ENCODE measurements at places on chromosomes 5 and 9.

DNA sequence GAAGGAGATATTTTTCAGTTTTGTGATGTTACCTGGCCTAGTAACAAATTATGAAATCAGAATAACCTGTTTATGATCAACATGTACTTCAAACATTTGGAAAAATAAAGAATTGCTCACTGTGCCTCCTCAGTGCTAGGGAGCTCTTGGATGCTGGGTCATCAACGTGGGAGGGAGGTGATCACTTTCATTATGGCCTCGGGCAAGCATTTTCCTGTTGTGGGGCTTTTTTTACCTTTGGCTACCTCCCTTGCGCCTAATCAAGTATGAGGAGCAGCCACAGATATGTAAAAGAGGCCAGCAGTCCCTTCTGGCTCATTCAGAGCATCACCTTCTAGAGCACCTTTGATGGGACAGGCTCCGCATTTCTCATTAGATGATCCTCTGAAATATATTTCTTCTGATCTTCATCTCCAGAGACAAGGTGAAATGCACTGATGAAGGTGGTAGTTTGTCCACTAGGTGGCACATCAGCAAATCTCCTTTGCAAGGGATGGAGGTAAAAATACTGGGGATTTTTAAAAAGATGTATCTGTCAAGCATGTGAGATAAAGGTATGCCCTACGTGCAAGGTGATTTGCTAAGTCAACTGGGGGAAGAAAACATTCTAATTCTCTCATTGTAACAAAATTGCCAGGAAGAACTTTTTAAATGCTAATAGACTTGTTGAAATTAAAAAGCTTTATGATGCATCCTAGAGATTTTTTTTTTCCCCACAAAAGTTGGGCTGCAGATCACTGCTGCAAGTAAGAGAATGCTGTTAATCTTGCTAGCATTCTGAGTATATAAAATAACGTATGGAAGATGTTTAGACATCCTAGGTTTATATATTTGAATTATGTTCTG is 218.2 kb downstream of the MAST4 start:
- no peak for DNase-seq

GRCh38 chr5:31161781-31162181 is 31.7 kb upstream of the CDH6 start:
- DNase-seq, result no peak

DNA sequence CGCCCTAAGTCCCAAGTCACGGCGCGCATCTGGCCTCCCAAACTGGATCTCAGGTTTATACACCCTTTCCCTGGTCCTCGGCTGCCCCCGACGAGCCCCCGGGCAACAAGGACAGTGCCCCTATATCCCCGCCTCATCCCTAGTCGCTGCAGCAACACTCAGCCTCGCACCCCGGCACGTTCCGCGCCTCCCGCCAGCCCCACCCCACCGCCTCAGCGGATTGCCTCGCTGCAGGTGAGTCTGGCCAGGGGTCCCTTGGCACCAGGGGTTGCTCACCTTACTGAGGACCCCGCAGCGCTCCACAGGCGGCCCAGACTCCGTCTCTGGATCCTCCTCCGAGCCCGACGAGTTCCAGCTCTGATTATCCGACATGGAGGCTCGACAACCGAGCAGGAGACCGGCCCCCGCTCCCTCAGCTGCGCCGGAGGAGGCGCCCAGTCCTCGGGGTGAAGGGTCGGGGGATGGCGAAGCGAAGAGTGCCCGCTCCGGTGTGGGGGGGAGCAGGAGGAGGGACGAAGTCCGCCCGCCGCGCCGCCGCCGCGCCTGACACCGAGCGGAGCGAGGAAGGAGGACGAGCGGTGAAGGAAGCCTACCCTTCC is 494 bp downstream of the CERT1 start:
- DNase-seq, result peak; percentile 73

GRCh38 chr9:3215658-3216057 is 310.1 kb downstream of the RFX3 start:
- DNase-seq, result no peak

DNA sequence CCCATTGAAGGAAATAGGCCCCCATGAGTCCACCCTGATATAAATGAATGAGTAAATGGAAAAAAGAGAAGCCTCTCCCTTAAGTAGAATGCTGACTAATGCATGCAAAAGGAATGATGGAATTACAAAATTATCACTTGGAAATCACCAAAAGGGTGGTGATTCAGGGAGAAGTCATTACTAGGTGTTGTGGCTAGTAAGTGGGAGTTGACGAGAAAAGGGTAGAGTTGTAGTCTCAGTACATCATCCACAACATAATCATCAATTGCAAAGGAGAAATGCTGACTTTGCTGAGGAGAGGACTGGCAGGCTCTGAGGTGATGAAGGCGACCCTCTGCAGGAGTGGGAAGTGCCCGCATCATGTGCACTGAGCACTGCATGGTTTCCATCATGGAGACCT is 201.5 kb upstream of the S1PR3 start:
- no peak for DNase-seq

- no peak for DNase-seq
Observed at GRCh38 chr9:98099346-98099745, 19.7 kb downstream of the TRIM14 start.
